ENCODE measurements at places on chromosomes 12 and 14. TPM values are rescaled to one million over a fixed set of nuclear protein-coding genes. Genes with fewer than 3 reads are reported as not detected.

- DNase-seq, result no peak
Measured at GRCh38 chr12:11929714-11930113, 141.0 kb upstream of the BCL2L14 start.

DNA sequence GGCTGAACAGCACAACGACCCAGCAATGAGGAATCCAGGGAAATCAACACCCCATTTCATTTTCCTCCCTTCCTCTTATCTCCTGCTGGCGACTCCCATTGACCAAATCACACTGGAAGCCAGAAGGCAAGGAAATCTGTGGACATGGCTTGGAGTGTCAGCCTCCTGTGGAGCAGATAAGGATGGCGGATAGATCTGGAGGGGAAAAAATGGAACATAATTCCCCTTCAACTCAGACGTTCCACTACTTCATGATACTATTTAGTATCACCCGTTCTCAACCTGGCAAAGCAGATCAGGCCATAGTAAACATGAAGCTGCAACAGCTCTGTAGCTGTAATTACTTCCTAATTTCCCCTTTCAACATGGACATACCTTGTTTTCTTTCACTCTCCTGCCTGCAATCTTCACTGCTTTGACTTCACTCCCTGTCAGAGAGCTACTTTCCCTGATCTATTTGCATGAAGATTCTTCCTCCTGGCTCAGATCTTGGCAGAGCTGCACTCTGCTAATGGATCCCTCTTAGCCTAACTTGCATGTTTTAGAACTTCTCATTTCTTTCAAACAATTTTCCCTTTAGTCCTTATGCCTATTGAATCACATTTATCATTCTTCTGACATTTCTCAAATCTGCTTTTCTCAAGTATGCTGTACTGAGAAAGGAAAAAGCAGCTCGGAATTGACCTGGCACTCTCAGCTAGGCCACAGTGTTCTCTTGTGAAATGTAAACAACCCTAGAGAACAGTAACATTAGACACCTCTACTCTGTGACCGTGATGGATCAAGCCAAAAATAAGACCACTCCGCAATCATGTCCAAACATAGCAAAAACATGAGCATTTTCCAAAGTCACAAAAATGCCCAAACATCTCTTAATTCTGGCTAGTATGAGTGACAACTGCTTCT is 135.1 kb downstream of the ETNK1 start:
- DNase-seq, result no peak

- DNase-seq, result no peak
Measured at GRCh38 chr12:113262710-113263109, 41.4 kb downstream of the TPCN1 start.

GRCh38 chr14:75725481-75725880 is 64.4 kb downstream of the TTLL5 start:
- no peak for DNase-seq

- no peak for DNase-seq
Measured at GRCh38 chr14:59037086-59037485, 151.4 kb upstream of the DAAM1 start.

- DNase-seq, result no peak
Measured at GRCh38 chr12:25591144-25591543, 38.1 kb upstream of the LMNTD1 start.

- DNase-seq, result peak; percentile 64
Measured at GRCh38 chr14:47278233-47278842, 397.1 kb downstream of the MDGA2 start.

DNA sequence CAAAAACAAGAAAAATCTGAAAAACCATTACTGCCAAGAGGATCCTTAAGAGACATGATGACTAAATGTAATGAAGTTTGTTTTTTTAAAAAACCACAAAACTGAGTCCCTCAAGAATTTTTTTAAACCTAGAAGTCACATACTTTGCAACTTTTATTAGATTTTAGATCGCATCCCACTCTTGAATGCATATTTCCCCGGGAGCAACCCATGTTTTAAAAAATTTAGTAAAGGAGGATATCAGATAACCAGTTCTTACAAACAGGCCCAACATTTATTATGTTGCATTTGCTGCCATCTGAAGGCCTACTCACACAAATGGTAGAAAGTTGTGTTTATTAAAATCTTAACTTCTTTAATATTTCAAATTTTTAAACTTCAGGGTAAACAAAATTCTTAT is 44.3 kb upstream of the CCT2 start:
- DNase-seq, result no peak

GRCh38 chr12:81005606-81006005 is 67.9 kb upstream of the LIN7A start:
- no peak for DNase-seq

GRCh38 chr14:52059649-52060048 is 9.2 kb downstream of the NID2 start:
- DNase-seq, result no peak

GRCh38 chr12:72148709-72149108 is 123.5 kb upstream of the TRHDE start:
- no peak for DNase-seq

GRCh38 chr12:81617915-81618314 is 141.2 kb downstream of the PPFIA2 start:
- no peak for DNase-seq

DNA sequence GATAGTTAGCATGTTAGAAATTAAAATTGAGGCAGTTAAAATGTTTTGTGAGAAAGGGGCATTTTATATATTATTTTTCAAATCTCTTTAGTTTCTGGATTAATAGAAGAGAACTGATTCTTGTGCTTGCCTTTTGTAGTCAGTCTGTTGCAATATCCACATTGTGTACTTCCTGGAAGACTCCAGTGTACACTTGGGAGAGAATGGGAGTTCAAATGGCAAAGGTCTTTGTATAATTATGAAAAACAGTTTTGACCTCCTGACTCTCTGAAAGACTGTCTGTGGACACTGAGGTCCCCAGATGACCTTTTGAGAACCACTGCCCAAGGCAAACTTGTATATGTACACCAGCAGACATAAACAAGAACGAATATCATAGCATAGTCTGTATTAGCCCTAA is 12.1 kb downstream of the E2F7 start:
- DNase-seq, result no peak

- no peak for DNase-seq
Measured at GRCh38 chr14:33835677-33836076, 115.2 kb downstream of the EGLN3 start.

DNA sequence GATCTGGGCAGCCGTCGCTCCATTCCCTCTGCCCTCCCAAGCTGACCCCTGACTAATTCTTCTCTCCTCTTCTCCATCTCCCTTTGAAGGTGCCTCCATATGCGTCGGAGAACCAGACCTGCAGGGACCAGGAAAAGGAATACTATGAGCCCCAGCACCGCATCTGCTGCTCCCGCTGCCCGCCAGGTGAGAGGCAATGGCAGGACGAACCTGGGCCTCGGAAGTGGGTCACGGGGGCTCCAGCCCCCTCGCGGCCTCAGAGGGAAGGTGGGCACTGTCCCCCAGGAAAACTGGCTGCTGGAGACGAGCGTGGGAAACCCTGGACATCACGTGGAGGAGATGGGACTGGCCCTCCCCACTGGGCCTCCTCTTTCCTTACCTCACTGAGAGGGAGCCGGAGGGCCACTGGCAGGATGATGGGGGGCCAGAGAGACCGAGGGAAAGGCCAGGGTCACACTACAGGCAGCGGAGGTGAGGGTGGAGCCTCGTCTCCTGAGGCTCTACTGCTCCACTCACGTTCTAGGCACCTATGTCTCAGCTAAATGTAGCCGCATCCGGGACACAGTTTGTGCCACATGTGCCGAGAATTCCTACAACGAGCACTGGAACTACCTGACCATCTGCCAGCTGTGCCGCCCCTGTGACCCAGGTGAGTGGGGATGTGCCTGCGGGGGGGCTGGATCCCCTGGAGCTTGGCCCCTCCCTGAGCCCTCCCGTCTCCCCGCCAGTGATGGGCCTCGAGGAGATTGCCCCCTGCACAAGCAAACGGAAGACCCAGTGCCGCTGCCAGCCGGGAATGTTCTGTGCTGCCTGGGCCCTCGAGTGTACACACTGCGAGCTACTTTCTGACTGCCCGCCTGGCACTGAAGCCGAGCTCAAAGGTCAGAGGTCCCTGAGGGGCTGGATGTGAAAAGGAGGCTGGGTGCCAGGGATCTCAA is 806 bp downstream of the LTBR start:
- no peak for DNase-seq

DNA sequence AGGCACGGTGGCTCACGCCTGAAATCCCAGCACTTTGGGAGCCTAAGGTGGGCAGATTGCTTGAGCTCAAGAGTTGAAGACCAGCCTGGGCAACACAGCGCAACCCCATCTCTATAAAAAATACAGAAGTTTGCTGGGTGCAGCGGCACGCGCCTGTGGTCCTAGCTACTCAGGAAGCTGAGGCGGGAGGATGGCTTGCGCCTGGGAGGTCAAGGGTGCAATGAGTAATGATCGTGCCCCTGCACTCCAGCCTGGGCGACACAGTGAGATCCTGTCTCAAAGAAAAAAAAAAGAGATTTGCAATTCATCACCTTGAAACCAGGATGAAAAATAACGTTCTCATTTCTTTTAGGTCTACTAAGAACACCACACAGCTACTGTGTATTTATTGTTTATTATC is 4.0 kb downstream of the STX2 start:
- no peak for DNase-seq

GRCh38 chr14:88346048-88346639 is 23.1 kb upstream of the KCNK10 start:
- DNase-seq, result no peak

- DNase-seq, result no peak
Measured at GRCh38 chr12:110619534-110619953, 5.6 kb downstream of the TCTN1 start.

DNA sequence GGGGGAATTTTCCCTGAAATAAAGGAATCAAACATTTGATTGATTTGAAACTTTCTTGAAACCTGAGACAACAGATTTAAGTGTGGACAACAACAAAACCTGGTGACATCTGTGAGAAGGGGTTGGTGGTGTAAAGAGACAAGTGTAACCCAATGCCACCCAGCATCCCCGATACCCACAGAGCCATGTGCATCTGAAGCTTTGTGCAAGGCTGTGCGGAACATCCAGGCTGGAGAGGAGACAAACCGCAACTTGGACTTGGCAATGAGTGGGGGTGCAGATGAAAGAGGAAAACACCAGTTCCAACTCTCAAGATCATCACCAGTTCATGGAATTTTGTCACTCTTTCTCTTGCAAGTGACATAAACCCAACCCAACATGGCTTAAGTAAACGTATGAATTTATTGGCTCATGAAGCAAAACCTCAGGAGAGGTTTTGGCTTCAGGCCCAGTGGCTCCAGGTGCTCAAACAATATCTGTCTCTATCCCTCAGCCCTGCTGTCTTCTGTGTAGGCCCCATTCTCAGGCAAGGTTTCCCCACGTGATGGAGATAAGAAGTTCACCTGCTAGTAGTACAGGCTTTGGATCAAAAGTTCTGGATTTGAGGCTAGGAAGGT is 55.2 kb upstream of the NTF3 start:
- no peak for DNase-seq

DNA sequence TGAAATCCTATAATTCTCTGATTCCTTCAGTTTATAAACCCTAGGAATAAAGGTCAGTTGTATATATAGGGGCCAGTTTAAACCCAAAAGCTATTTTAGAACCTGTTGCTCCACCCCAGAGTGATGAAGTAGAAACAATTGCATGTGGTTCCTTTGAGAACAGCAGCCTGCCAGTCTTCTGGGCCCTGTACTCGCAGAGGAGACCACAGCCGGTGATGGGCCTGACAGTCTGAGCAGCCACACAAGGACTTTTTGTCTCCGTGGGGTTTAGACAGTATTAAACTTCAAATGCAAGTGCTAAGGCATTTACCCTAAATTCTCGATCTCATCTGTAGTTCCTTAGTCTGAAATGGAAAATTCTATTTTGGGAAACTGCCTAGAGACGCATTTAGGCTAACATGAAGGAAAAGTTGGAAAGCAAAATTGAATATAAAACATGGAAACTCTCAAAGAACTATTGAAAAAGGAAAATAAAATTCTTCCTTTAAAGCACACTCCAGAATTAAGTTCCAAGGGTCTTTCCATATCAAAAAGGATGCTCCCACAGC is 80.6 kb downstream of the PRICKLE1 start:
- no peak for DNase-seq

DNA sequence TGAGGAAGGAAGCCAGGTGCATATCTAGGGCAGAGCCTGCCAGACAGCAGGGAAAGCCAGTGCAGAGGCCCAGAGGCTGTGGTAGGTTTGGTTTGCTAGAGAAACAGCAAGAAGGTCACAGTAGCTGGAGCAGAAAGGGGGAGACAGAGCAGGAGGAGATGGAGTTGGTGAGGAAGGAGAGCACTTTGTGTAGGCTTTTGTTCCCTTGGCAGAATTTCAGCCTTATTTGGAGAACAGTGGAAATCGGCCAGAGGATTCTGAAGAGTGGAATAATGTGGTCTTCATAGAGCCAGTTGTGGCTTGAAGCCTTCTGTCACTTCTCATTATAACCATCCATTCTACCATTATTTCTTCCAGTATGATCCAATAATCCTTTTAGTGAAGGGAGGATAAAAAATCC is 212.9 kb upstream of the FAR2 start:
- DNase-seq, result no peak

DNA sequence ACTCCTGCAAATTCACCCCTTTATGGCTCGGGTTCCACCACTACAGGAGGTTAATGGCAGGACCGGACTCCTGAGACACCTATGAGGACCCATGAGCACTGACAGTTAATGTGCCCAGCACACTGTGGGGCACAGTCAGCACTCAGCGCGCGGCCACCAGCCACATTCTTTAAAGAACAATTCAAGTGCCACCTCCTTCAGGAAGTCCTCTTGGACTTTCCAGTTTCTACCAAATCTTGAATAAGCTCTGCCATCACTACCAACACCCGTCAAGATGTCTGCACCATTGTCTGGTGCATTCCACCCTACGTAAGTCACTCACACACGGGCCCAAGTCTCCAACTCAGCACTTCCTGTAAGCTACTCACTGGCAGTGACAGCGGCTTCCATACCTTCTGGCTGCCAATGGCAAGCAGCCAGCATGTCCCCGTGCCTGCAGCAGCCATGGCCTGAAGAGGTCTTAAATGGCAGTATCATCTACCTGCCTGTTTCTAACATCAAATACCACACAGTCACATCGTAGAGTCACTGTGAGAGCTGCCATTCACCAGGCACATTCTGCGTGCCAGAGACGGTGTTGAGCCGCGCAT is 48.5 kb downstream of the CDC42BPB start:
- peak; percentile 53 for DNase-seq

The LIMA1 gene
- polyA plus RNA-seq, result 35.0 TPM

The PA2G4 gene
- polyA plus RNA-seq, result 94.2 TPM

The NOC4L gene
- polyA plus RNA-seq, result 20.7 TPM

The ERP27 gene
- 0.70 TPM for polyA plus RNA-seq

The ADAM20 gene
- polyA plus RNA-seq, result 0.06 TPM

The PAX9 gene
- polyA plus RNA-seq, result 0.48 TPM

The AKAP3 gene
- polyA plus RNA-seq, result 0.18 TPM

The LRTM2 gene
- not detected for polyA plus RNA-seq

The ADCY4 gene
- 81.6 TPM for polyA plus RNA-seq

The RNFT2 gene
- polyA plus RNA-seq, result 1.7 TPM

The PHETA1 gene
- polyA plus RNA-seq, result 10.6 TPM
